ENCODE measurements at places on chromosomes 7 and 10.

DNA sequence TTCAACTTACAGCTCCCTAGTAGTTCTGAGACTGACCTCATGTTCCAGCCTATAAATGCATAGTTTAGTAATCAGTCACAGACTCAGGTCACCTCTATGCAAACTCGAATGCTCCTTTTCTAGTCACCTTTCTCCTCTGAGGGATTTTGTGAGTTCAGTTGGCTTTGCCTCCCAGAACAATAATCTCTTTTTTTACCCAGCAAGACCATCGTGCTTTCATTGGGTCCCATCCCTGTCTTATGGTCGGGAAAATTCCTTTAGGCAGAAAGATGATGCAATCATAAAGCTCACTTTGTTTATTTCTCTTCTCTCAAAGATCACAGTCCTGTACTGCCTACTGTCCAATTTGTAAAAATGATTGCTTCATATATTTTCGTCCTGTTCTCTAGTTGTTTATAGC is 38.4 kb downstream of the TWIST1 start:
- DNase-seq, result no peak

DNA sequence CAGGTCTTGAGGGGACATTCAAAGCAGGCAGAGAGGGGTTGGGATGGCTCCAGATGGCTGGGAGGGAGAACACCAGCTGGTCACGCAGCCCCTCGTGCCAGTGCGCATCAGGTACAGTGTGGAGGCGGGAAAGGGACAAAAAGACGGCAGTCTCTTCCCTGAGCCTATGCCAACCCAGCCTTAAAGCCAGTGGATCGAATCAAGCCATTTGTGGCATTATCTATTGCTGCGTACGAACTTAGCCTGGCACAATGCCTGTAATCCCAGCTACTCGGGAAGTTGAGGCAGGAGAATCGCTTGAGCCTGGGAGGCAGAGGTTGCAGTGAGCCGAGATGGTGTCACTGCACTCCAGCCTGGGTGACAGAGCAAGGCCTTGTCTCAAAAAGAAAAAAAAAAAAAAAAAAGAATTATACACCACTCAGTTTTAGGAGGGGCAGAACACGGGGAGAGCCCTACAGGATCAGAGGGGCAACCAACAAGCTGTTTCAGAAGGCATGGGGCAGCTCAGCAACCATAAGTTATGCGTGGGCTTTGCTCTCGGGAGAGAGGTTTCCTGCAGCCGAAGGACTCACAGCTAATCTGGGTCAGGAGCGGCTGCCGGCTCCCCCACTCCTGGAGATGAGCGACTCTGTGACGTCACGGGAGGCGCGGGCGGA is 356 bp upstream of the NDUFB2 start:
- peak; percentile 97 for DNase-seq

- no peak for DNase-seq
Measured at GRCh38 chr7:41185851-41186250, 517.0 kb downstream of the INHBA start.

DNA sequence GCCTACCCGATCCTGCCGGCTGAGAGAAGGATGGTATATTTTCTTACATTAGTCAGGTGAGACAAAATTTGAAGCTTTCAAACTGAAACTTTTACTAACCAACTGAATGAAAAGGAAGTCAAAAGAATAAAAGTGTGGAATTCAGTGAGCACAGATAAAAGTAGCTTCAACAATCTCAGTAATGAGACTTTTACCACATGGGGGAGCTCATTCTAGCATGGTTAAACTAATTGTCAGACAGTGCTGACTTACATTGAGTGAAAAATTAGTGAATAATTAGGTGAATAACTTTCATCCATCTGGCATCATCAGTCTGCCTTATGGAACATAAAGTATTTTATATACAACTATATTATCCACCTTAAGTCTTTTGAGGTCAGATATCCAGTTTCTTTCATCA is 8.4 kb downstream of the FAM237B start:
- DNase-seq, result no peak

DNA sequence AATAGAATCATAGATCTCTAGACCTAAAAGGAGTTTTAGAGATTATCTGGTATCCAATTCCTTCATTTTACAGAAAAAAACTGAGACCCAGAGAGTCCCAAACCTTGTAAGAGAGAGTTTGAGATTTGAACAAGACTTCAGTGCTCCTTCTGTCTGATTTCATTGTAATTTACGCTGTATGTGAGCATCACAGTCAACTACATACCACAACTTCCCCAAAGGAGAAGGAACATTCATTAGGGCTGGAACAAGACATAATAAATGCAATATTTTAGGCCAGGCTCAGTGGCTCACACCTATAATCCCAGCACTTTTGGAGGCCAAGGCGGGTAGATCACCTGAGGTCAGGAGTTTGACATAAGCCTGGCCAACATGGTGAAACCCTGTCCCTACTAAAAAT is 17.3 kb upstream of the PRKAR2B start:
- no peak for DNase-seq

DNA sequence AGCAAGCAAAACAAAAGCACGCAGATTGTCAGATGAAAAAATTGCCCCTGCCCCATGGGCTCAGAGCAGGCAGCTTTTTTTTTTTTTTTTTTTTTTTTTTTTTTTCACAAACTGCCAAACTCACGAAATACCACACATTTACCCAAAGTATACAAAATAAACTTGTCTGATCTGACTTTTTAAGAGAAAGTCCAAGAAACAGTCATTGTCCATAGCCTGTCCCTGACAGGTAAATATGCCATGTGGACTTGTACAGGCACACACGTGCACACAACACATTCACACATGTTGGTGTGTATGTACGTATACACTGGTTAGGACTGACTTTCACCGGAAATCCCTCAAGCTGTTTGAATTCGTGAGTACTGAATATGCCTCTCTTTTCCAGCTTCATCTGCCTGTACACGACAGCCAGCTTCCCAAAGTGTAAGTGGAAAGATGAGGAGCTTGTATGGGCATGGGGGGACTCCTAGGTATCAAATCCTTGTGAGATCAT is 929 bp upstream of the HGF start:
- DNase-seq, result no peak

DNA sequence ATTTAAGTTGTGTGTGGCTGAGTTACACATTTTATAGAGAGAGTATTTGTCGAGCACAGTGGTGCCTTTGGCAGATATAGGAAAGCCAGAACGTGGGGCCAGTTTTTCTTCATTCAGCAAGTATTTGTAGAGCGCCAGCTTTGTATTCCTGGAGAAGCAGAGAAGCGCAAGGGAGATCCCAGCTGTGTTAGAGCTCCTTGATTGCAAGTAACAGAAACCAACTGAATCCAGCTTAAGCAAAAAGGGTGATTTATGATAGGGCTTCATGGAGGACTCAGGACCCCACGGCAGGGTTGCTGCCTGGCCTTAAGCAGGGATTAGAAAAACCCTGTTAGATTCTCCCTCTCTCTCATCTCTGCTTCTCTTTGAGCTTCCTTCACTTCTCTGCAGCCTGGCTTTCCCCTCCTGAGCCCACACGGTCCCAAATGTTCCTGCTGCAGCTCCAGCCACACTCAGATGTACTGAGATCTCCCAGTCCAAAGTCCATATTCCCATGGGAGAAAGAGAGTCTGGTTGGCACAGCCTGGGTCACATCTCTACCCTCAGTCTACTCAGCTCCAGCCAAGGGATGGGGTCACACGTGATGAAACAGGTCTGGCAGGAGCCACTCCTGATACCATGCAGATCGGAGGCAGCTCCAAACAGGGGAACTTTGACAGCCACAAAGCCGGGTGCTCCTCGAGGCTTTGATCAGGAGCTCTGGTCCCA is 16.7 kb downstream of the UBTD1 start:
- no peak for DNase-seq

DNA sequence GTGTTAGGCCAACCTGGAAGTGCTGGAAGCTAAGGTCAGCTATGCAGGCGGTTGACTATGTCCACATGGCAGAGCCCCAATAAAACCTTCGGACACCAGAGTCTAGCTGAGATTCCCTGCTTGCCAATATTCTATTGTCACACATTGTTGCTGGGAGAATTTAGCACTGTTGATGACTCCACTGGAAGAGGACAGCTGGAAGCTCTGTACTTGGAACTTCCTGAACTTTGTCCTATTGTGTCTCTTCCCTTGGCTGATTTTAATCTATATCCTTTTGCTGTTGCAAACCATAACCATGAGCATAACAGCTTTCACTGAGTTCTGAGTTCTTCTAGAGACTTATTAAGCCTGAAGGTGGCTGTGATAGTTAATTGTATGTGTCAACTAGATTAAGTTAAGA is 12.0 kb downstream of the XRCC2 start:
- DNase-seq, result no peak

DNA sequence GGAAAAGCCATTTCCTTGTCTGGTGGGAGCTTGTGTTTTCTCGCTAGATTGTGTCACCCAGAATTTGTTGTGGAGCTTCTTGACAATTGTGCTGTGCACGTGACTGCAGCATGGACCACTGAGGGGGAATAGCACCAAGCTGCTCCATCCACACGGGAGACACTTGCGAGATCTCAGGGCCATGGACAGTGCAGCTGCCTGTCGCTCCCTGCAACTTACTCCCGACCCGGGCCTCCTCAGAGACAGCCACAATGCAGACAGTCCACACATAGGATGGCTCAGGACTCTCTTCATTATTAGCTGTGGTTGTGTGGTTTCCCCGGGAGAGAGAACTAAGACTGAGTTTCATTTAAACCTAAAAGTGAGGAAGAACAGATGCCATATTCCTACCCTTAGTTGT is 673.2 kb upstream of the GALNT17 start:
- DNase-seq, result no peak

DNA sequence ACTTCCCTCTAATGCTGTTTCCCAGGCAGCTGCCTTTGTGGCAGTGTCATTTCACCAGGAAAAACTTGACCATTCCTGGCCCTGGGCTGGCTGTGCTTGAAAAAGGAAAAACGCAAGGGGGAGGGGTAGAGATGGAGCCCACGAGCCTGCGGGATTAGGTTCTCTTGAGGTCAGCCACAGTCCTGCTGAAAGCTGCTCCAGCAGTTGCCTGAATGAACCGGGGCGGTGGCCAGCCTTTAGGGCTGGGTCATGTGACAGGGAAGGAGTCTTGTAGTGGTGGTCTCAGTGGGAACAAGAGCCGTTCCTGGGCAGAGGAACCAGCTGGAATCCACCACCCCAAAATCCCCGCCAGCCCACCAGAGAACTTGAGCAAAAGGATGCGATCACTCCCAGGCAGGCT is 51.2 kb upstream of the LRRC4 start:
- no peak for DNase-seq

DNA sequence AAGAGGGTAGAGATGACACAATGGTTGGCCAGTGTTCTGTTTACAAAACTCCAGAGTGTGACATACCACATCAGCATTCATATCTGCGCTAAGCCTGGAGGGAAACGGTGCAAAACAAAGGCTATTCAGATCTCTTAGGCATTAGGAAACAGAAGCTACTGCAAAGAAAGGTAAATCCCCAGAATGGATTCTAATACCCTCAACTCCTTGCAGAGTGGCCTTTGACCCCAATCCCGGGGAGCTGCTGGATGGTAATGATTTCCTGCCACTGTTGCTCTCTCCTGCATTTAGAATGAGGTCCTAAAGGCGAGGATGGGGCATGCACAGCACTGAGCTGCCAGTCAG is 65.2 kb downstream of the AOAH start:
- no peak for DNase-seq

GRCh38 chr7:80843018-80843677 is 75.7 kb downstream of the SEMA3C start:
- DNase-seq, result no peak

- no peak for DNase-seq
Measured at GRCh38 chr7:95113590-95113989, 206.2 kb downstream of the PPP1R9A start.

- peak; percentile 75 for DNase-seq
Measured at GRCh38 chr7:100132697-100133151, 6.0 kb downstream of the MBLAC1 start.

DNA sequence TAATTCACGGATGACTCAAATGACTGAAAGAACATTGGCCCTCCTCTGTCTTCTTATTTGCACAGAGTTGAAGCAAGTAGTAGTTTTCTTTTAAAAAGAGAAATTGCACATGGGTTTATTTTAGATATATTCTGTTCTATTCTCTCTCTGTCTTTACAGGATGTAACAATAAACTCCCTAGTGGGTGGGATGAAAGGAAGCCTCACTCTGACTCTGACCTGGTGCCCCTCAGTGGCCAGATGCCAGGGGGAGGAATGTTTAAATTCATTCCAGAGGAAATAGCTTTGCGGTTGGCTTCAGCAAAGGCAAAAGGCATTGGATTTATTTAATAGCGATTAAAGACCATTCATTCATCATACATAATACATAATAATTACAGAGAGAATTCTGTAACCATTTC is 156.4 kb upstream of the MTPN start:
- no peak for DNase-seq

GRCh38 chr10:128066870-128067382 is 59.3 kb downstream of the MKI67 start:
- no peak for DNase-seq

GRCh38 chr7:97858221-97858620 is 14.0 kb downstream of the ASNS start:
- DNase-seq, result no peak

DNA sequence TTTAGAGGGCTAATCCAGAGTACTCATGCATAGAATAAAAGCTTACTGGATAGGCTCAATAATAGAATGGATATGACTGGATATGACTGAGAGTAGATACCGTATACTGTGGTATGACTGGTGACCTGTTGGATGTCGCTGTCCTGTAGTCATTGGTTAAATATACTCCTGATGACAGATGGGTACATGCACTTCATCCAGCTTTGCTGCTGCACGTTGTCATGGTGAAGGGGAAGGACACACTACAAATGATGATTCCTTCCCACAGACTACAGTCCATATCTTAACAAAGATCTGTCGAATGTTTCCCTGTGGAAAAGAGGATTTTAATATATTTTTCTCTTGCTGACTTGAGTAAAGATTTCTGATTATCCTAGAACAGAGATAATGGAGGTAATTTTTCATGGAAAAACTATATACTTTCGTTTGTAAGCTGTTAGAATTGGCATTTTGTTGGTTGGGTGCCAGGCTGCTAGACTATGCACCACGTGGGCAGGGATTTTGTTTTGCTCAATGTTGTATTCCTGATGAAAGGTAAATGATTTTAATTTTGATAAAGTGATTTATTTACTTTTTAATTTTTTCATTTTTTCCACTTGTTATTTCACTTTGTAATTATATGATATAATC is 97.3 kb downstream of the PPP1R9A start:
- DNase-seq, result no peak

- no peak for DNase-seq
Measured at GRCh38 chr10:101617102-101617823, 29.1 kb downstream of the DPCD start.

DNA sequence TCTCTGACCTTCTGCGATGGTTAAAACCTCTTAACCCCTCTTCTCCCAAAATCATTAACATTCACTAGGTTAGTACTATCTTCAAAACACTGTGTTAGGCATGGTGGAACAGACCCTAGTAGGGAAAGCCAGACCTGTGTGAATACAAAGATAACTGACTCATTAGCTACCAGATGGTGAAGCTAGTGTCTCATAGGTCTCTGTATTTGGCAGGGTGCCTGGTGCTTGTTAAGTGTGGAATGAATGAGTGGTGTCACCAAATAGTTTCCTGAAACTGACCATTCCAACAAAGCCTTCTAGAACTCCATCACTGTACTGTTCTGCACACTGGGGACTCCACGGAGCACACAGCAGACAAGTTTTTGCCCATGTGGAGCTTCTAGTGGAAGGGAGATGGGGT is 27.7 kb upstream of the TM9SF3 start:
- no peak for DNase-seq

All from activated CD4-positive, alpha-beta T cell treated with anti-CD3 and anti-CD28 coated beads for 48 hours (primary cell).